Mammary epithelial cell (primary cell): ENCODE measurements at places on chromosomes 12 and 14.

GRCh38 chr14:101255765-101256125 lies 305.6 kb upstream of the DIO3 start:
- no peak for DNase-seq

DNA sequence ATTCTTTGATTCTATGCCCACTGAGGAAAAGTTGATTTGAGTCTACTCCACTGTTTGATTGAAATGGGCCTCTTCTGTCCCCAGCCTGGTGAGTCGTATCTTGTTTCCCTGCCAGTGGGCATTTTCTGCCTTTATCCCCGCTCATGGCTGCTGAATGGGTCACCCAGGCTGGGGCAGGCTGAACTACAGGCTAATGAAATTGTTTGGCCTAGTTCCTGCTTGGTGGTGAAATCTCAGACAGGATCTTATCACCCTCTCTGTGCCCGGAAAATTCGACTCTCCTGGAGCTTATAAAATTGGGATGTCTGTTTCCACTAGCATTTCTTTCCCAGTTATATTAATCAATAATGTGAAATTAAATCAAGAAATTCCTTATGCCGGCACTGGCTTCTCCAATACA lies 65.0 kb downstream of the CHST11 start:
- DNase-seq: no peak

DNA sequence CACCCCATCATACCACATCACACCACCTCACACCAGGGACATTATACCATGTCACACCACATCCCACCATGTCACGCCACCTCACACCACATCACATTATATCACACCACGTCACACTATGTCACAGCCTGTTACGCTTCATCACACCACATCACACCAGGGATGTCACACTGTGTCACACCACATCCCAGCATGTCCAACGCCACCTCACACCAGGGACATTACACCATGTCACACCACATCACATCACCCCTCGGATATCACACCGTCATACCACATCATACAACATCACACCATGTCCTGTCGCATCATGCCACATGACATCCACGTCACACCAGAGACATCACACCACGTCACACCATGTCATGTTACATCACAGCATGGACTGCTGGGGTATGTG lies 235.5 kb downstream of the TMEM121 start:
- no peak for DNase-seq

GRCh38 chr14:46672128-46672527 lies 20.5 kb upstream of the RPL10L start:
- no peak for DNase-seq

DNA sequence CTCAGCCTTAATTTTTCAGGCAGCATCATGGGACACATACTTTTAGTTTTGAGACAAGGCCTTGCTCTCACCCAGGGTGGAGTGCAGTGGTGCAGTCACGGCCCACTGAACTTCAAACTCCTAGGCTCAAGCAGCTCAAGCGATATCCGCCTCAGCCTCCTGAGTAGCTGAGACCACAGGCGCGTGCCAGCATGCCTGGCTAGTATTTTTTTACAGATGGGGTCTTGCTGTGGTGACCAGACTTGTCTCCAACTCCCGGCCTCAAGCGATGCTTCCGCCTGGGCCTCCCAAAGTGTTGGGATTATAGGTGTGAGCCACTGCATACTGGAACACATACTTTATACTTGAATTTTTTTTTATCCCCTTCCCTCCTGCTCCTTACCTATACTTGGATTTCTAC lies 2.8 kb downstream of the RDH5 start:
- DNase-seq: no peak

- DNase-seq: no peak
These were observed 39.9 kb downstream of the TBC1D30 start for GRCh38 chr12:64864319-64864718.

DNA sequence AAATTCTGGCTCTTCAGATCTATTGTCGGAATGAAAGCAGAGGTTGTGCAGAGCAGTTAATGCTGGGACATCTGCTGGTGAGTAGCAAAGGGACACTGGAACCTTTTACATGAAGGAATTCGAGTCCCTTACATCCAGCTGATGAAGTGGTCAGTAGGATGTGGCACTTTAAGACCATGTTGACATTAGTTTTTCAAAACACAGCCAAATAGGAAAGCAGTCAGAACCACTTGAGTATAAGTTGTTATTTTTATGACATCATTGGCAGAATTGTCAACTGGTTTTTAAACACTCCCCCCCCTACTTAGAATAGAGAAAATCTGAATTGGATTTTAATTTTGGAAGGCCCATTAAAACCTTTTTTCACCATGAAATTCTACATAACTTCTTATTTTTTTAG lies 46.8 kb upstream of the AMN start:
- DNase-seq: no peak

DNA sequence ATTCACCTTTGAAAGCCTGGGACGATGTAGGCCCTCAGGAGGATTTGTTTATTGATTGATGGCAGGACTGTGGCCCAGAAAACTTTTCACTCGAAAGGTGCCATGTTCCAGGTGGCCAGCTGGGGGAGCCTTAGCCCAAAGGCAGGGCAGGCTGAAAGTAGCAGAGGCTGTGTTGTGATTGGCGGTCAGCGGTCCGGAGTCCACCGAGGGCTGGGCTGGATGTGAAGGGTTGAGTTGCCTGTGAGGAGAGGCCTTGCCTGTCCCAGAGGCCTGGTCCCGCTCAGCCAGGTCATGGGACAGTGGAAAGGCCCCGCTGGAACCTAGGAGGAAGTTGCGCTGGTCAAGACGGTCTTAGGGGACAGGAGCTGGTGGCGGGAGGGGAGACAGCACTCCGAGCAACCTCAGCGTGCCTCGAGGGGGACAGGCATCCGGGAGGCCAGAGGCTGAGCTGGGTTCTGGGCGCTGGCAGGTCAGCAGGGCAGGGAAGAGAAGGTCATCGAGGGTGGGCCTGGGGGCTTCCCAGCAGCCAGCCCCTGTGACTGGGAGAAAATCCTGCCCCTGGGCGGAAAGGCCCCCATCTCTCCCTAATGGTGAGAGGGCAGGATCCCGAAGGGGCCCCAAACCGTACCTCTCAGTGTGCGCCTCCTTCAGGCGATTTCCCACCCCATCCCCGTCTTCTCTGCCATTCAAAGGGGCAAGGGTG lies 26.3 kb downstream of the CMA1 start:
- peak; percentile 33 for DNase-seq

DNA sequence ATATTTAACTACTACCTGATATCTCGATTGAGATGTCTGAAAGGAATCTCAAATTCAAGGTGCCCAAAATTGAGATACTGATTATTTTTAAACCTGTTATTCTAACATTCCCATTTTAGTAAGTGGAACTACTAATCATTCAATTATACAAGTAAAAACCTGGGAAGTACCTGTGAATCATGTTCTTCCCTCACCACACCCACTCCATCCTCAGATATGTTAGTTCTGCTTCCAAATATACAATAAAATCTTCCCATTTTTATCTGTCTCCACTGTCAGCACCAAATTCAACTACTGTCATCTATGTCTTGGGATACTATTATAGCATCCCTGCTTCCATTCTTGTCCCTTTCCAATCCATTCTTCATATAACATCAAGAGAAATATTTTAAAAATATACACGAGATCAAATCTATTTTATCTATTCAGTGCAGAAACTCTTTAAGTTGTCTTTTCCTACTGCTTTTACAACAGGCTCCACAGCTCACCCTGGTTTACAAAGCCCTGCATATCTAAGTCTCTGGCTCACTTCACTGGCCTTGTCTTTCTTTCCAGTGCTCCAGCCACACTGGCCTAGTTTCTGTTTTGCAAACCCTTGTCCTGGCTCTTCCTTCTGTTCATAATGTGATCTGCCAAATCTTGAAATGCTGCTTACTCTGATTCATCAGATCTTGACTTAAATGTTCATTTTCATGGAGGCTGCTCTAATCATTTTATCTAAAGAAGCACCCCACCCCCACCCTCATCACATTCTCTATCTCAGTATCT lies 122.3 kb downstream of the PTPRR start:
- no peak for DNase-seq

- DNase-seq: no peak
These were observed 23.0 kb downstream of the OR10P1 start for GRCh38 chr12:55659486-55660385.

DNA sequence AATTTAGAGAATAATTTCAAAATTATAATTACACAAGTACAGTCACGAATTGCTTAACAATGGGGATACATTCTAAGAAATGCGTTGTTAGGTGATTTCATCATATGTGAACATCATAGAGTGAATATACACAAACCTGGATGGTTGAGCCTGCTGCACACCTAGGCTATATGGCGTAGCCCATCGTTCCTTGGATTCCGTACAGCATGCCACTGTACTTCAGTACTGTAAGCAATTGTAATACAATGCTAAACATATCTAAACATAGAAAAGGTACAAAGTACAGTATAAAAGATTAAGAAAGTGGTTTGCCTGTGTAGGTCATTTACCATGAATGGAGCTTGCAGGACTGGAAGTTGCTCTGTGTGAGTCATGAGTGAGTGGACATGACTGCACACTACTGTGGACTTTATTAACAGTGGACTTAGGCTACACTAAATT lies 286.2 kb downstream of the CACNA1C start:
- DNase-seq: peak; percentile 85

DNA sequence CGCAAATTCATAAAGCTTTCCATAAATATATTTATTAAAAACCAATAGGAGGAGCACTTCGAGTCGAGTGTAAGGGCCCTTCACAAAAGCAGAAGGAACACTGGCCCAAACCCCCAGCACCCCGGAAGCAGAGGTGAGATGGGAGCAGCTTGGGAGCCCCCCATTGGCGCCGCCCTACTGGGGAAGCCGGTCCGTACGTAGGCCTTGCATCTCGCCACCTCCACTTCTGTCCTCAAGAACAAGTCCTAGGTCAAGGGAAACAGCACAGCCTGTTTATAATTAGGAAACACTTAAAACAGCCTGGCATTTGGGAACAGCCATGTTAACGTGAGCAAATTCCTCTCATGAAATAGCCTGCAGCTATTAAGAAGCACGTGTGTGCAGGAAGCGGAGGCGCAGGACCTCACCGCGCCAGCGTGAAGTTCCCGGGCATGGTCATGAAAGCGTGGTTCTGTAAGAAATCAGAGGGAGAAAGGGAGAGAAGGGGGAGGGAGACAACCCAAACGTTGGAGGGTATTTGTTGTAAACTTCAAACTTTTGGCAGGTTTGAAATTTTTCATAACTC lies 7.7 kb downstream of the ANKRD9 start:
- DNase-seq: no peak

GRCh38 chr12:53568809-53569557 lies 57.2 kb downstream of the ATF7 start:
- no peak for DNase-seq

DNA sequence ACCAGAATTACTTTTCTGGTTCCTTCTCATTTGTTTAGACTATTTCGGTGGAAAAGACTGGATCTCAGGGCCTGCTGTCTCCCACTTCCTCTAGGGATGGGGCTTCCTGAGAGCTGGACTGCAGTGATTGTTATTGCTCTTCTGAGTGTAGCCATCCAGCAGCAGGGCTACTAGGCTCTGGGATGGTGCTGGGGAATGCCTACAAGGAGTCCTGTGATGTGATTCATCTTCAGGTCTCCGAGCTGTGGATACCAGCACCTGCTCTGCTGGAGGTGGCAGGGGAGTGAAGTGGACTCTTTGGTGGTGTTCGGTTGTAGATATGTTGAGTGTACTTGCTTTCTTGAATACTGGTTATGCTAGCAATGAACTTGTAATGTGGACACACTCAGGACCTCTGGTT lies 42.7 kb downstream of the AEBP2 start:
- DNase-seq: peak; percentile 3

- DNase-seq: no peak
These were observed 42.7 kb upstream of the CRACR2A start for GRCh38 chr12:3795492-3796133.

DNA sequence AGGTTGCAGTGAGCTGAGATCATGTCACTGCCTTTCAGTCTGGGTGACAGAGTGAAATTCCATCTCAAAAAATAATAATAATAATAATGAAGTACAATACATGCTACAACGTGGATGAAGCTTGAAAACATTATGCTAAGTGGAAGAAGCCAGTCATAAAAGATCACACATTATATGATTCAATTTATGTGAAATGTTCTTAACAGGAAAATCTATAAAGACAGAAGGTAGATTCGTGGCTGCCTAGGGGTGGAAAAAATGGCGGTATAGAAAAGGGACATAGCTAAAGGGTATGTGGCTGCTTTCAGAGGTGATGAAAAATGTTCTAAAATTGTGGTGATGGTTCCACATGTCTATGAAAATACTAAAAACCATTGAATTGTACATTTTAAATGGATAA lies 41.0 kb upstream of the AMIGO2 start:
- no peak for DNase-seq
